ENCODE measurements at places on chromosomes 3 and 15. TPM values are rescaled to one million over a fixed set of nuclear protein-coding genes. Genes with fewer than 3 reads are reported as not detected.

DNA sequence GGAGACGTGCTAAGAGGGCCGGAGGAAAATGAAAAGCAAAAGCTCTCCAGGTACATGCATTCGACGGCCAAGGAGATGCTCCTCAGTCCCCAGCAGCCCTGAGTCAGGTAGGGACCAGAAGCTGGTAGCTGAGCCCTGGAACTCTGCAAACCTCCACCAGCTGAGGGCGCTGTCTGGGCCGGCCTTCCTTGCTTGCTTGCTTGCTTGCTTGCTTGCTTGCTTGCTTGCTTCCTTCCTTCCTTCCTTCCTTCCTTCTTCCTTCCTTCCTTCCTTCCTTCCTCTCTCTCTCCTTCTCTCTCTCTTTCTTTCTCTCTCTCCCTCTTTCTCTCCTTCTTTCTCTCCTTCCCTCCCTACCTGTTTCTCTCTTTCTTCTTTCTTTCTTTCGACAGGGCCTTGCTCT is 94.6 kb upstream of the RASGRF1 start:
- peak; percentile 60 for DNase-seq

DNA sequence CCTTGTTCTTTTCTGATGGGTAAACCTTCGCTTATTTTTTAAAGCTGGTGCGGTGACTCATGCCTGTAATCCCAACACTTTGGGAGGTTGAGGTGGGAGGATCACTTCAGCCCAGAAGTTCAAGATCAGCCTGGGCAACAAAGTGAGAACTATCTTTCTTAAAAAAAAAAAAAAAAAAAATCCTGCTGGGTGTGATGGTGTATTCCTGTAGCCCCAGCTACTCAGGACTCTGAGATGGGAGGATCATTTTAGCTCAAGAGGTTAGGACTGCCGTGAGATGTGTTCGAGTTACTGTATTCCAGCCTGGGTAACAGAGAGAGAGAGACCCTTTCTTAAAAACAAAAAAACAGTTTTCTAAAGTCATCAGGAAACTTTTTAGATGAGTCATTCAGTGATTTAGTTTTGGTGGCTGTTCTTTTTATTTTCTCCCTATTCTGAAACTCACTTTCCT is 37.7 kb downstream of the SLMAP start:
- no peak for DNase-seq

- no peak for DNase-seq
Measured at GRCh38 chr3:88189361-88189810, 39.6 kb downstream of the C3orf38 start.

DNA sequence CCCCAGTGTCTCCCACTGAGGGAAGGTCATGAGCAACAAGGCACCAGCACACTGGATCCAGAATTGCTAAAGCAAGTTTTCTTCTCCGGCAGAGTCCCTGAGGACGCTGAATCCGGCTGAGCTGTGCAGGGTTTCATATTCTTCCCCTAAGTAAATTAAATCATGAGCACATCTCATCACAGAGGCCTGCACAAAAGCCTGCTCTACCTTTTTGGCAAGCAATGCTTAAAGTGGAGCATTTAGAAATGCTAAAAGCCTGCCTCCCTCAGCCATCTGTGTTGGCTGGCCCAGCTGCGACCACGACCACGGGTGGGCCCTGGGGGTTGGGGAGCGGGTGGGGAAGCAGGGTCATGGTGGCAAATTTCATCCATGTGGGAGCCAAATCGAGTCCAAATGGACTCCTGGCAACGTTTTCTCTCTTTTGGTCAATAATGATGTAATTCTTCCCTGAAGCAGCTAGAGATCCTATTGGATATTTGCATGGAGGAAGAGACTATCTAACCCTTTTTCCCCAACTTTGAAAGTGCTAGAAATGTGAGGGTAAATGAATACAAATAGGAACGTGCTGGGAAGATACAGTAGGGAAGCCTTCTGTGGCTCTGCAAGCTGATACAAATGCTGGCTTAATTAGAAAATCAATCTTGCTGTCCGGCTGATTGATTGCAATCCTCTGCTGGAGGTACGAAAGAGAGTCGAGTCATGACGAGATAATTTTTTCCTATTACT is 532.8 kb upstream of the TBL1XR1 start:
- DNase-seq: no peak

The IL17RE gene
- total RNA-seq: 1.1 TPM

Data from activated CD4-positive, alpha-beta T cell treated with anti-CD3 and anti-CD28 coated beads, Interleukin-2, amount 10 ng/mL, durations not matched to agents 24 days and 14 days (primary cell).